NCI-H345 (cell line): ENCODE measurements at places on chromosomes 6 and 20.

GRCh38 chr6:151317103-151317994 lies 74.0 kb downstream of the ZBTB2 start:
- DNase-seq, result no peak

DNA sequence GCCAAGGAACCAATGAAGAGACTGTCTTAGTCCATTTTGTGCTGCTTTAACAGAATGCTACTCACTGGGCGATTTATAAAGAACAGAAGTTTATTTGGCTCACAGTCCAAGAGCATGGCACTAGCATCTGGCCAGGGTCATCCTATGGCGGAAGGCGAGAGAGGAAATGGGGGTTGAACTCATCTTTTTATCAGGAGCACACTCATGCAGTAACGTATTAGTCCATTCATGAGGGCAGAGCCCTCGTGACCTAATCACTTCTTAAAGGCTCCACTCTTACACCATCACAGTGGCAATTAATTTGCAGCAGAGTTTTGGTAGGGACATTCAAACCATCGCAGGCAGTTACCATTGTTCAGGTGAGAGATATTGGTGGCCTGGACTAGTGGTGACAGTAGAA lies 8.5 kb downstream of the ARFGEF2 start:
- no peak for DNase-seq

DNA sequence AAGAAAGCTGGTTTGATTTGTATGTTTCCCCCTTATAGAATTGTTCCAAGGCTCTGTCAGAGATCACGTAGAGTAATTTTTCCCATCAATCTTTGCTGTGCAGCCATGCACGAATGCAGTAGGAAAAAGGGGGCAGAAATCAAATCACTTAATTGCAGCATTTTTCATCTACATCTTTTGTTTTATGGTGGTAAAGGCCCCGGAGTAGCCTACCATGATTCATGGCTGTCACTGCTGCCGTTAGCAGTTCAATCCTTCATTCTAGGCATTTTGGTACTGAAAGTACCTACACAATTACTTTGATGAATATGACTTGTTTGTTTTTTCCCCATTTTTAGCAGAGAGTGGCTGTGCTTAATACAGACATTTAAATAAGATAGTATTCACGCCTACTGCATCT lies 631.9 kb upstream of the MMS22L start:
- no peak for DNase-seq

- DNase-seq, result no peak
Measured at GRCh38 chr6:137874204-137875057, 7.4 kb downstream of the TNFAIP3 start.
